ENCODE measurements at places on chromosomes 4 and X.

DNA sequence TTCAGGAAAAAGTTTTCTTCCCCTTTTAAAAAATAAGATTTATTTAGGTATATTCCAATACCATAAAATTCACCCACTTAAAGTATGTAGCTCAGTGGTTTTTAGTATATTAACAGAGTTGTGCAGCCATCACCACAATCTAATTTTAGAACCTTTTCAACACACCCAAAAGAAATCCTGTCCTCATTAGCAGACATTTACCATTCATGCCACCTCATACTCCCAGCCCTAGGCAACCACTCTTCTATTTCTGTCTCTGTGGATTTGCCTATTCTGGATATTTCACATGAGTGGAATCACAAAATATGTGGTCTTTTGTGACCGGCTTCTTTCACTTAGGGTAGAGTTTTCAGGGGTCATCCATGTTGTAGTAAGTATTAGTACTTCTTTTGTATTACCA is 7.4 kb downstream of the ZNF81 start:
- no peak for DNase-seq

DNA sequence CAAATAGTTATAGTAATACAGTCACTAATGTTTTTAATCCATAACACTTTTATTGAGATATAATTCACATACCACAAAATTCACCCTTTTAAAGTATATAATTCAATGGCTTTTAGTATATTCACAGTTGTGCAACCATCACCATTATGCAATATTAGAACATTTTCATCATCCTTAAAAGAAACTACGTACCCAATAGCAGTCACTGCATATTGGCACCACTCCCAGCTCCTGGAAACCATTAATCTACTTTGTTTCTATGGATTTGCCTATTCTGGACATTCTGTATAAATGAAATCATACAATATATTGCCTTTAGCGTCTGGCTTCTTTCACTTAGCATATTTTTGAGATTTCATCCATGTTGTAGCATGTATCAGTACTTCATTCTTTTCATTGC is 99.3 kb downstream of the AMMECR1 start:
- no peak for DNase-seq

DNA sequence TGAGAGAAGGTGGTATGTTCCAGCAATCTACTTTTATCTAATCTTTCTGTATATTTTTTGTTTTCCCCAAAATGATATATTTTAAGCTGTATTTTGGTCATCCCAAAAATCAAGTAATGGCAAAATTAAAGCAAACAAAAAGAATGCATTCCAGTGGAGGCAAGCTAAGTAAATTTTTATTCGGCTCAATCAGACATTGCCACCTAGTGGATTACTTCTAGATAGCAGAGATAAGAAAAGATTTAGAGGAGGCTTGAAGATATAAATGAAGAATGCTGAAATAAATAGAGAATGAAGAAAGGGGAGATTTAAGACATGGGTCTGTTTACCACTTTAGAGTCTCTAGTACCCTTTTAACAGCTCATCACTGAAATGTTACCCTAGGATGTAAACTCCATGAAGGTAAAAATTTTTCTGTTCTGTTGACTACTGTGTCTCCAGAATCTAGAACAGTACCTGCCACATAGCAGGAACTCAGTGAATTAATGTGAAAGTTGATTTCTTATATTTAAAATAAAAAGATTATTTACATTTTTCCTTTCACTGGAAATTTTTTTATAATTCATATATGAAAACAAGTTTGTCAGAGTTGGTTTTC is 110.9 kb upstream of the ANK2 start:
- DNase-seq = no peak

GRCh38 chr4:143140696-143141095 is 44.0 kb upstream of the USP38 start:
- DNase-seq = no peak

- DNase-seq = no peak
Observed at GRCh38 chr4:168220893-168221292, 97.7 kb downstream of the DDX60 start.

- no peak for DNase-seq
Observed at GRCh38 chr4:161061046-161061445, 1102.8 kb downstream of the FSTL5 start.

DNA sequence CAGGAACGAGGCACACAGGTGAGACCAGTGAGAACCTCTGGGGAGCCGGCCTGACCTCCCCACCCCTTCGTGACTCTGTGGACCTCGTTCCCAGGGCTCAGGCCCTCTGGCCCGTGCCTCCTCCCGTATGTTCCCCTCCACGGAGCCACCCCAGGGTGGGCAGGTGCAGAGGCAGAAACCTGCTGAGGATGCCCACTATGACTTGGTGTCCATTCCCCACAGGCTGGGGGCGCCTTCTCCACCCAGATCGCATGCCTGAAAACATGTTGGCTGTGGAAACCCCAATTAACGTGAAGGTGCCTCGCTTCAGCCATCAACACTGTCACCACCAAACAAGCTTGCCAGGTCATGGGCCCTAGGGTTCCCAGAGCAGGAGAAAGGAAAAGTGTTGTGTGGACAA is 27.0 kb downstream of the BLOC1S4 start:
- no peak for DNase-seq

DNA sequence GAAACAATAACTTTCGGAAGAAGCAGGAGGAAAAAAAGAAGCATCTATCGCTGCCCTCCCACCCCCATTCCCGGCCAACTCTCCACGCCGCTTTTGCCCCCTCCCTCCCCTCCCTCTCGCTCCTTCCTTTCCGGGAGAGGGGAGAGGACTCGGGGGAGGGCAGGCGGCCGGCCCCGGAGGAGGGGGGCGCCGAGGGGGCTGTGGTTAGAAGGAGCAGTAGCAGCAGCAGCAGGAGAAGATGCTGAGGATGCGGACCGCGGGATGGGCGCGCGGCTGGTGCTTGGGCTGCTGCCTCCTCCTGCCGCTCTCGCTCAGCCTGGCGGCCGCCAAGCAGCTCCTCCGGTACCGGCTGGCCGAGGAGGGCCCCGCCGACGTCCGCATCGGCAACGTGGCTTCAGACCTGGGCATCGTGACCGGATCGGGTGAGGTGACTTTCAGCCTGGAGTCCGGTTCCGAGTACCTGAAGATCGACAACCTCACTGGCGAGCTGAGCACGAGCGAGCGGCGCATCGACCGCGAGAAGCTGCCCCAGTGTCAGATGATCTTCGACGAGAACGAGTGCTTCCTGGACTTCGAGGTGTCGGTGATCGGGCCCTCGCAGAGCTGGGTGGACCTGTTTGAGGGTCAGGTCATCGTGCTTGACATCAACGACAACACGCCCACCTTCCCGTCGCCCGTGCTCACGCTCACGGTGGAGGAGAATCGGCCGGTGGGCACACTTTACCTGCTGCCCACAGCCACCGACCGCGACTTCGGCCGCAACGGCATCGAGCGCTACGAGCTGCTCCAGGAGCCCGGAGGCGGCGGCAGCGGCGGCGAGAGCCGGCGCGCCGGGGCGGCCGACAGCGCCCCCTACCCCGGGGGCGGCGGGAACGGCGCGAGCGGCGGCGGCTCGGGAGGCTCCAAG is 1.3 kb downstream of the PCDH7 start:
- DNase-seq = no peak

- DNase-seq = no peak
Observed at GRCh38 chrX:113212052-113212451, 371.4 kb upstream of the AMOT start.

- no peak for DNase-seq
Observed at GRCh38 chr4:2222838-2223237, 19.1 kb downstream of the HAUS3 start.
